Activated CD4-positive, alpha-beta T cell treated with anti-CD3 and anti-CD28 coated beads, Interleukin-2, Interleukin-4, amounts not matched to agents 100 ng/mL and 50 ng/mL, durations not matched to agents 16 hours and 8 hours (primary cell): ENCODE measurements at places on chromosomes 11 and 22.

GRCh38 chr11:134086376-134086775 is 17.5 kb downstream of the JAM3 start:
- no peak for DNase-seq

- DNase-seq, result peak; percentile 74
These were observed 357.3 kb downstream of the CTTN start for GRCh38 chr11:70755410-70756158.

- DNase-seq, result no peak
These were observed 4.3 kb upstream of the RRM1 start for GRCh38 chr11:4090258-4090657.

- no peak for DNase-seq
These were observed 846.4 kb downstream of the DLG2 start for GRCh38 chr11:84780689-84781293.

- peak; percentile 77 for DNase-seq
These were observed 55.3 kb upstream of the CD44 start for GRCh38 chr11:35083431-35084238.

GRCh38 chr11:60183591-60184205 is 815 bp upstream of the MS4A6A start:
- no peak for DNase-seq

DNA sequence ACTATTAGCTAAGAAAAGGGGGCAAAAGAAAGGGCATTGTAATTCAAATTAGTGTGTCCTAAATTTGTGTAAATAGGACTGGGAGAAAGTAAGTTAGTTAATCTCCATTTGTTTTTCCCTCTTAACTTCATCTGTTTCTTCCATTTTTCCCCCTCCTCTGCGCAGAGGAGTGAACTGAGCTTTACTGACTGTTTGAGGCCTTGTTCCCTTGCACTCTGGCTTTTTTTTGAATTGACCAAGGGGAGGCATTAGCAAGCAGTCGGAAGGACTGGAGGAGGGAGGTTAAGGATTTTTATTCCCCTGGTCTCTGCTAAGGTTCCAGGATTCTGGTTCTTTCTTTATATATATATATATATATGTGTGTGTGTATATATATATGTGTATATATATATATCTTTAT is 15.2 kb upstream of the FANCF start:
- no peak for DNase-seq

- no peak for DNase-seq
These were observed 48.7 kb upstream of the LIN7C start for GRCh38 chr11:27555264-27555663.

DNA sequence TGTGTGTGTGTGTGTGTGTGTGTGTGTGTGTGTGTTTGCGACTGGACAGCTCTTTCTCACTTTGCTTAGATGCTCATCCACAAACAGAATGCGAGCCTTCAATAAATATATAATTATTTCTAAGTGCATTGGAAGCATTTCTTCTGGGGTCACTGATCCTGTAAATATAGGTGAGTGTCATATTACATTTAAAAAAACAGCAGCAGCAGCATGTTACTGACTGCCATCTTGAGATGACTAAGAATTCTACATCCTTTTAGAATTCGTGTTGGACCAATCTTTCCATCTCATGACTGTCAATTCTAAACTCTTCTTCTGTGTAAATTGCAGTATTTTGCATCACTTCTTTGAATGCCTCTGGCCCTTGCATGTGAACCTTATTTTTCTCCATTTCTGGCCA is 238.0 kb upstream of the DDI1 start:
- DNase-seq, result no peak

DNA sequence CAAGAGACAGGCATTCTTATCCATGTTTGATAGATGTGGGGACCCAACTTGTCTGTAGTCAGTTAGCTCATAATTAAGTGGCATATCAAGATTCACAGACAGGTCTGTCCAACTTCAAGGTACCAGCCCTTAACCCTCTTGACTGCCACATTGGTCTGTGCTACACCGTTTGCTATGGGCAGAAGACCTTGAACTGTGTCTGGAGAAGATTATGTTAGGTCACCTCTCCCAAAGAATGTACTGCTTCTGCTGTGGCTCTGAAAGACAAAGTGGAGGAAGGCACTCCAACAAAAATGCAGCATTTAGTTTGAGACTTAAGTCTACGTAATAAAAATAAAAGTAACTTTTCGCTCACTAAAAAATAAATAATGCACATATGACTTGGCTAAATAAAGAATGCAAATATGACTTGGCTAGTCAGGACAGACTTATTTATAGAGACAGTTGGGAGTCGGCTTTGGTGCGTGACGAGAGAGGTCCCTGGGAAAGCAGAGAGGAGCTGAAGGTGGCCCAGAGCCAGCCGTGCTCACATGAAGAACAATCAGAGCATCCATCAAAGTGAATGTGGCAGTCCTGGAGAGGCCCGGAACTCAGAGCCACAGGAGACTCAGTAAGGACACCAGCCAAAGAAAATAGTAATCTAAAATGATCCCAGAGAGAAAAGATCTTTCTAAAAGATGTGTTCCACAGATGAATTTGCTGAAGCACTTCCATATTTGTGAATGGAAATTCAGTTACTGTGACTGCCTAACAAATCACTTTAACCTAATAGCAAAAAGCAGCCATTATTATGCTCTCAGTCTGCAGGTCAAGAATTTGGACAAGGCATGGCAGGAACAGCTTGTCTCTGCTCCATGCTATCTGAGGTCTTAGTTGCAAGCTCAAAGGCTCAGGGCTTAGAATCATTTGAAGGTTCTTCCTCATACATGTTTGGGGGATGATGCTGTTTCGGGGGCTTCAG is 35.0 kb downstream of the CWC15 start:
- DNase-seq, result no peak

- no peak for DNase-seq
These were observed 39.7 kb upstream of the GLYAT start for GRCh38 chr11:58771458-58771855.

DNA sequence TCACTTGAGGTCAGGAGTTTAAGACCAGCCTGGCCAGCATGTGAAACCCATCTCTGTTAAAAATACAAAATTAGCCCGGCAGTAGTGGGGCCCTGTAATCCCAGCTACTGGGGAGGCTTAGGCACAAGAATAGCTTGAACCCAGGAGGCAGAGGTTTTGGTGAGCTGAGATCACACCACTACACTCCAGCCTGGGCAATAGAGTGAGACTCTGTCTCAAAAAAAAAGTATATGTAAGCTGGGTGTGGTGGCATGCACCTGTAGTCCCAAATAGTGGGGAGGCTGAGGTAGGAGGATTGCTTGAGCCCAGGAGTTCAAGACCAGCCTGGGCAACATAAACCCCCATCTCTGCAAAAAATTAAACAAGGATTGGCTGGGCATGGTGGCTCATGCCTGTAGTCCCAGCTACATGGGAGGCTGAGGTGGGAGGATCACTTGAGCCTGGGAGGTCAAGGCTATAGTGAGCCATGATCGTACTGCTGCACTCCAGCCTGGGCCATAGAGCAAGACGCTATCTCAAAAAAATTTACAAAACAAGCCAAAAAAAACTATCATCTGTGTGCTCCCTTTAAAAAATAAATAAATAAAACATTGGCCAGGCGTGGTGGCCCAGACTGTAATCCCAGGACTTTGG is 10.8 kb downstream of the CRKL start:
- DNase-seq, result no peak

DNA sequence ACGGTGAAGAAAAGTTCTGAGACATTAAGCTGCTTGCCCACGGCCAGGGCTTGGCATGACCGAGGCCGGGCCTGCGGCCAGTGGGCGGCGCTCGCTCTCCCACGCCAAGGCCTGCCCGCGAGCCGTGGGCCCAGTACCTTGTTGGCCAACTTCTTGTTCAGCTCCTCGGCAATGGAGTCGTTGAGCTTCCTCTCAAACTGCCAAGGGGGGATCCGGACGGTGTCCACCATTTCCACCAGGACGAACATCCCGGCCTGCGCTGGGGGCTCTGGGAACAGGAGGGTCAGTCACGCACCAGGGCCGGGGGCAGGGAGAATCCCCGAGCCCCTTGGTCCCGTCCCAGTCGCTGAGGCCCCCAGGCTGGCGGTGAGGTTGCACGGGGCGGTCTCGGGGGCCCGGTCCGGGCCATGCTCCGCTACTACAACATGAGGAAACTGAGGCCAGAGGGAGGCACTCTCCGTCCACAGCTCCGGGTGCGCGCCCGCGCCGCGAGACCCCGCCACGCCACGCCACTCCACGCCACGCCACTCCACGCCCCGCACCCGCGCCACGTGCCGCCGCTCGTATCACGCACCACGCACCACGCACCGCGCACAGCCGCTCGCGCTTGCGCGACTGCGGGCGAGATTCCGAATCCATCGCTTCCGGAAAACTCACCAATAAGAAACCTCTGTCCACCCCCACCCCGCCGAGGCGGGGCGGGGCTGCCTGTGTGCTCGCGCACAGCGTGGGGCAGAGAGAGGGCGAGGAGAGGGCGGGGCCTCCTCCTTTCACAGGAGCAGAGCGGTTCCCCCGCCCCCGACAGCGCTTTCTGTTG is at the start of gene POLR3H:
POLR3H (minus strand) TSS at position 617 of the 817 bp plus-strand sequence; CDS start at position 248, 369 bp downstream.
- DNase-seq, result peak; percentile 98

DNA sequence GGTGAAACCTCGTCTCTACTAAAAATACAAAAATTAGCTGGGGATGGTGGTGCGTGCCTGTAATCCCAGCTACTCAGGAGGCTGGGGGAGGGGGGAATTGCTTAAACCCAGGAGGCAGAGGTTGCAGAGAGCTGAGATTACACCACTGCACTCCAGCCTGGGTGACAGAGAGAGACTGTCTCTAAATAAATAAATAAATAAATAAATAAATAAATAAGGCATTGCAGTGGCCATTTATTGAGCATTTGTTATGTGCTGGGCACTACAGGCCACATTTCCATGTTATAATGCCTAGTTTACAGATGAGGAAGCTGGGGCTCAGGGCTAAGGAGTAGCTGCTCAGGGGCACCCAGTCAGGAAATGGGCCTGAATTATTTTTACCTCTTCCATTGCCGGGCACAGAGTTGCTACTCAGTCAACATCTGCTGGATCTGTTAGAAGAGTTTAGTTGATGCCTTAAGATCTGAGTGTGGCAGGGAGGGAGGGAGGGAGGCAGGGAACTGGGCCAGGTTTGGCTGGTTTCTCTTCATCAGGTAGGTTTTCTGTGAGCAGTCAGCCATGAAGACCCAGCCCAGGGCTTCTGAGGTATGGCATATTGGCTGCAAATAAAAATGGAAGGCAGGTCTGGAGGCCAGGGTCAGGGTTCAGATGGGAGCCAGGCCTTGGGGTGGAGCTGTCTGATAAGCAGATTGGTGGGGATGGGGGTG is 5.6 kb downstream of the PVALB start:
- DNase-seq, result no peak

GRCh38 chr11:64023712-64024710 is 11.7 kb upstream of the FLRT1 start:
- no peak for DNase-seq

- DNase-seq, result no peak
These were observed 3.8 kb downstream of the CSNK1E start for GRCh38 chr22:38313384-38313955.

DNA sequence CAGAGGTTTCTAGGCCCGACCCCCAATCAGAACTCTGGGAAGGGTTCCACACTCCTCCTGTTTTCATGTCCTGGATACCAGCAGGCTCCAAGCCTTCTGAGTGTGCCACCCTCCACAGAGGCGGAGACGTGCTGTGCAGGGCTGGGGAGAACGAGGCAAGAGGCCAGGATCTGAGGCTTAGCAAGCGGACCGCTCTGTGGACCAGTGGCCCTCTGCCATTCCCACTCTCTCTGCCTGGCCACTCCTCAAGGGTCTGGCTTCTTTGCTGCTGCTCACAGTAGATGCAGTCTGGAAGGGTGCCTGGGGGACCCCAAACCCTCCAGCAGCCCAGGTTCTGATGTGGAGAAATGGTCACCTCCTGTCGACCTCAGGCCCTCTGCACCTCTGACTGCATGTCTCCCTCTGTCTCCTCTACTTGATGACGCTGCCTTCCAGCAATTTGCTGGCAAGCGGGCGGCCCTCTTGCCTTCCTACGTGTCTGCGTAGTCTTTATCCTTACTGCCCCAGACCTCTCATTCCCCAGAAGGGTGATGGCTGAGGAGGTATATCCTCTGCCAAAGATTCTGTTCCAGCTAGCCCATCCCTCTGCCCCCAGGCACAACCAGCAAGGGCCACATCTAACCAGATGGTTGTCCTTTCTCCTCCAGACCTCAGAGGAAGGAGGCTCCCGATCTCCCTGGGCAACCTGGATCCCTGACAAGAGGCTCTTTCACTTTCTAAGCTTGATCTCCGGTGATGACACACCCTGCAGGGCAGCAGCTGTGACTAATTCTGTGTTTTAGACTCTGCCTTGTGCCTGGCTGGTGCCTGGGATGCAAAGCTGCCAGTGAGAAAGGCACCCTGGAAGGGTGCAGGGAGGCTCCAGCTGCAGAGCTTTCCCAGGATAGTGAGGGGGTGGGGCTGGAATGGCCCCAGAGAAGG is 87.3 kb downstream of the NAT10 start:
- DNase-seq, result peak; percentile 17

GRCh38 chr11:126181939-126182730 is 29.3 kb downstream of the RPUSD4 start:
- no peak for DNase-seq

DNA sequence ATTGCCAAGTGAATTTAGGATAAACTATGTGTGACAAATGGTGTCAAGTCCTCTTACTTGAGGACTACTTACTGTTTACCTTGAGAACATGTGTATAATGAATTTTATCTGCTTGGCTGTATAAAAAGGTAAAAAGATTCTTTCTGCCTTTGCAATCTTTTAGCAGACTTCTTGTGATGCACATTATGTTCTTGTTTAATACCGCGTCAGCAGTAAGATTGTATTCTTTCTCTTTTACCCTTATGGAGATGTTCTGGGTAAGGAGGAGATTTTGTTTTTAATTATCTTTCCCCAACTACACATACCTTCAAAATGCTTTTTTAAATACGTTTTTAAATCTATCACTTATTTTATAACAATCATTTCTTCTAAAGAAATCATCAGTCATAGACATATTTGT is 1166.4 kb upstream of the CNTN5 start:
- DNase-seq, result no peak

DNA sequence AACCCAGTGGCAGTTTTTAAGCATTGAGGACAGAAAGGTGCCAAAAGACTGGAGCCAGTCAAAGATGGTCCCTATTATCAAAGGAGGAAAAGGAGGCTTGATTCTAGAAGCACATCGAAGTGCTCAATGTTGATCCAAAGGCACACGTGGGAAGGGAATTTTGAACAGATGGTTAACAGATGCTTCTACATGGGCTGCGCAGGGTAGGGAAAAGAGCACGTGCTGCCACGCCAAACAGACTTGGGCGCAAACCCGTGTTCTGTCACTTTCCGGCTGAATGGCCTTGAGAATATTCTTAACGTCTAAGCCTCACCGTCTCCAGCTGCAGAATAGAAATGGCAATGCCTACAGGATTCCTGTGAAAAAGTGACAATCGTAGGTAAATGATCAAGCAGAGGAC is 217.9 kb upstream of the MTNR1B start:
- DNase-seq, result no peak

DNA sequence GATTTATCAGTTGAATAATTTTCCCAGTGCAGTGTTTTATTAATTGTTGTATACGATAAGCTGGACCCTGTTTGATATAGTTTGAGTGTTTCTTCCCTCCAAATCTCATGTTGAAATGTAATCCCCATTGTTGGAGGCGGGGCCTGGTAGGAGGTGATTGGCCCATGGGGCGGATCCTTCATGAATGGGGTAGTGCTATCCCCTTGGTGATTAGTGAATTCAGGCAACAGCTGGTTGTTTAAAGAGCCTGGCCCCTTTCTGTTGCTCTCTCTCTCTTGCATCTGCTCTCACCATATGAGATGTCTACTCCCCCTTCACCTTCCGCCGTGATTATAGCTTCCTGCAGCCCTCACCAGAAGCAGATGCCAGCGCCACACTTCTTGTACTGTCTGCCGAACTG is 1.5 kb downstream of the OR5A1 start:
- DNase-seq, result no peak

GRCh38 chr11:62273789-62274275 is 3.9 kb downstream of the SCGB2A2 start:
- DNase-seq, result no peak

GRCh38 chr11:1303126-1303821 is 6.2 kb downstream of the TOLLIP start:
- no peak for DNase-seq
